Tongue (tissue), 3 donors: ENCODE measurements at places on chromosomes 5 and 9.
A peak's percentile ranks its signal among the peaks of the same experiment; 100 is the strongest.

GRCh38 chr9:81314490-81314889, 374.9 kb downstream of the TLE1 start:
- no peak for DNase-seq

- DNase-seq: no peak
Measured at GRCh38 chr5:179143446-179143845, 83.3 kb downstream of the ZNF354C start.

DNA sequence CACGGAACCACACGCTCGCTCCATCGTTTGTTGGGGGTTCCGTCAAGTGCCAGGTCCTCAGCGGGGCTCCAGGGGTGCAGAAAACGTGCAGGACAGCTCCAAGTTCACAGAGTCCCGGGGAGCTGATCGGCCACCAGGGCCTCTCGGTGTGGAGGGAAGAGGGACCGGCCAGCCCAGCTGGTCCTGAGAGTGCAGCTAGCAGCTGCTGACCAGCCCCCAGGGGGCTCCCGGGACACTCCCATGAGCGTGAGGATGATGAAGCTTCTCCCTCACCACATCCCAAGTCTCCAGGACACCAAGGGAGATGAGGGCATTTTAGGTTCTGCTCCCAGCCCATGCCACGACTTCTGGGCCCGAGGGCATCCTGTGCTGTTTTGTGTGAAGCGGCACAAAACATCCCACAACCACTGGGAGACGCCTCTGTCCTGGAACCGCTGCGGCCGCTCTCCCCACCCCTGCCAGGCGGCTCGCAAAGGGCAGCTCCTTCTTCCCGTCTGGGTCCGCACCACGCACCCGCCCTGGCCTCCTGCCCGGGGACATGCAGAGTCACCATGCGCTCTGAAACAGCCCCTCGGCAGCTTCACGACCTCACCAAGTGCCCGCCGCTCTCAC, 67.5 kb upstream of the IRX4 start:
- DNase-seq: no peak

- DNase-seq: peak; percentile 24
Measured at GRCh38 chr5:171578829-171579491, 159.5 kb downstream of the FGF18 start.

GRCh38 chr5:172637110-172637580, 3.9 kb upstream of the NEURL1B start:
- peak; percentile 52 for DNase-seq

GRCh38 chr5:150328515-150328914, 25.8 kb upstream of the ARSI start:
- no peak for DNase-seq

DNA sequence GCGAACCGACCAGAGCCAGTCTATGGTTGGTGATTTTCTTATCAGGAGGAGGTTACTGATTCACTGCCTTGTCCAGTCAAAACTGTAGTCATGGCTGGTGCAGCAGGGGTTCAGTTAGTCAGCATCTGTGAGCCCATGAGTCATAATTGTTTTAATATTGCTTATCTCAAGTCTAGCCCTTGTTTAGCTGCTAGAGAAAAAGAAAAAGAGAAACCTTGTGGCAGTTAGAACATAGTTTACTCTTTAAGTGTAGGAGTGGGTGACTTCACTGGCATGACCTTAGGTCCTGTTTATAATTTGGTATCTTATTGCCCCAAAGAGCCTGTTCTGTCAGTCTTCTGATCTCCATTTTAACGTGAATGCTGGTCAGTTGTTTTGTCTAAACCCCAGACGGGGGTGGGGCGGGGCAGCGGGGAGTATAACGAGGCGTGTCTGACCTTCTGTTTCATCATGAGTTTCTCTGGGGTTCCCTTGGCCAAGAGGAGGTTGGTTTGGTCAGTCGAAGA, 76.9 kb upstream of the NFIL3 start:
- no peak for DNase-seq

GRCh38 chr9:91274949-91275492, 86.7 kb downstream of the AUH start:
- no peak for DNase-seq

DNA sequence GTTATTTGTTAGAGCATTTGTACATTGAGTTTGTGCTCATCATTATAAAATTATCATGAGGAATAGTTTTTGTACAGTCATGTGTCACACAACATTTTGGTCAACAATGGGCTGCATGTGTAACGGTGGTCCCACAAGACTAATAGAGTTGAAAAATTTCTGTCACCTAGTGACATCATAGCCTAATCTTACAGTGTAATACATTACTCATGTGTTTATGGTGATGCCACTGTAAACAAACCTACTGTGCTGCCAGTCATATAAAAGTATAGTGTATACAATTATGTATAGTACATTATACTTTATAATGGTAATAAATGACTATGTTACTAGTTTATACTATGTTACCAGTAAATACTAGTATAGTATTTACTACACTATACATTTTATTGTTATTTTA, 3.0 kb upstream of the CAMK4 start:
- DNase-seq: no peak

DNA sequence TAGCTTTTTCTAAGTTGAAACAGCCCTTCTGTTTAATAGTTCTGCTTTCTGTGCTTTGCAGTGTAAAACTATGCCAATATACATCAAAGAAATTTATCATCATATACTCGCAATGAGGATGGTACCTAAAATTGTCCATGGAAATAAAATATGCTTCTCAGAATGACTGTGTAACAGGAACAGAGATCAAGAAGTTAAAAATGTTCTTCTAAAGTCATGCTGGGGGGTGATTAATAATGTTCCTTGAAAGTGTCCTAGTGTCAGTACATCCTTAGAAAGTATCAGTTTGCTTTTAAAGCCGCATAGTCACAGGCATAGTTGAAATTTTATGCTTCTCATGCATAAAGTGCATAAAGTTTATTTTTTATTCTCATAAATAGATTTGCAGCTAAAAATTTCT, 4.0 kb upstream of the LRRC70 start:
- DNase-seq: peak; percentile 14

DNA sequence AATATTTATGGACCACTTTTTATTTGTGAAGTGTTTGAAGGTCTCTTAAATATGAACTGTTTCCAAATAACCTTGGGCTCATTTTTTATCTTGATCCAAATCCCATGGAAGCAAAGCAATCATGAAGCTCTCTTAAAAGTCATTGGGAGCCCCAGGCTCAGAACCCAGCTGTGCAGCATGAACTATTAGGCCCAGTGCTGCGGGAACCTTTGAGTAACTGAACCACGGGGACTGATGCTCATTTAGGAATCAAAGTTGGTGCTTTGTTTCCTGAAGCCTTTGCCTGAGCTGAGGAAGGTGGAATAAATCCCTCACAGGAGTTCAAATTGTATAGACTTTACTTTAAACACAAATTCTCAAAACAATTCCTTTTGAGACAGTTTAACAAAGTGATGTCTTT, 27.8 kb downstream of the MAT2B start:
- DNase-seq: peak; percentile 13

GRCh38 chr5:132011622-132012343, at the start of gene ACSL6:
Gene ACSL6, minus strand, starts transcription at chr5:132011658. Its CDS starts 105 bp downstream, at chr5:132011553.
- no peak for DNase-seq
